ENCODE measurements at places on chromosomes 4 and X.

DNA sequence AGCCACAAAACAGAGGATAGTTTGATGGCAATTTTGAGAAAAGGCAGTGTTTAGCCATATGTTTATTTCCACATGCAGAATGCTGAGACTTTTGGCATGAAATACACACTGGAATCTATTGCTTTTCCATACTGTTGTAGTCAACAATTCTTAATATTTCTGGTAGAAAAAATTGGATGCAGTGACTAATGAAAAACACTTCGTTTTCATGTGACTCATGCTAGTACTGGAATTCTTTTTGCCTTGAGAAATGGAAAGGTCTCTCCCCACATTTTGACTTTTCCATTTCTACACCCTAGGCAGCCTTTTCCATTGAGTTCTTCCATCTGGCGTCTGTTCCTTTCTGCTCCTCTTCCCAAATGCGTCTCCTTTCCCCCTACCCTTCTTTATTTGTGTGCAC is 425.2 kb upstream of the FTHL17 start:
- no peak for DNase-seq

DNA sequence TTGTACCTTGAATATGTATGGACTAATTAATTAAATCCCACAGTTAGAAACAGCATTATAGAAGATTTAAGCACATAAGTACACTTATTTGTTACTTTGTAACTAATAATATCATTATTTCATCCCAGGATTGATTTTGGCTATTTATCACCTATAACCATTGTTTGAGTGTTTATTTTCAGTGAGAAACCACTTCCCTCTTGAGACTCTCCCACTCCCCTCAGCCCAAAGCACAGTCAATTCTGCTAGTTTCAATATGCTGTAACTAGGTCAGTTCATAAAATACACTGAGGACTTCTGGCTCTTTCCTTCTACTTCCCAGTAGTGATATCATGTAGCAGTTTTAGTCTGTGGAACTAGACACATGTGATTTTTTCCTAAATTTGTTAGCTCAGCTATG is 16.3 kb downstream of the OFD1 start:
- DNase-seq, result no peak

DNA sequence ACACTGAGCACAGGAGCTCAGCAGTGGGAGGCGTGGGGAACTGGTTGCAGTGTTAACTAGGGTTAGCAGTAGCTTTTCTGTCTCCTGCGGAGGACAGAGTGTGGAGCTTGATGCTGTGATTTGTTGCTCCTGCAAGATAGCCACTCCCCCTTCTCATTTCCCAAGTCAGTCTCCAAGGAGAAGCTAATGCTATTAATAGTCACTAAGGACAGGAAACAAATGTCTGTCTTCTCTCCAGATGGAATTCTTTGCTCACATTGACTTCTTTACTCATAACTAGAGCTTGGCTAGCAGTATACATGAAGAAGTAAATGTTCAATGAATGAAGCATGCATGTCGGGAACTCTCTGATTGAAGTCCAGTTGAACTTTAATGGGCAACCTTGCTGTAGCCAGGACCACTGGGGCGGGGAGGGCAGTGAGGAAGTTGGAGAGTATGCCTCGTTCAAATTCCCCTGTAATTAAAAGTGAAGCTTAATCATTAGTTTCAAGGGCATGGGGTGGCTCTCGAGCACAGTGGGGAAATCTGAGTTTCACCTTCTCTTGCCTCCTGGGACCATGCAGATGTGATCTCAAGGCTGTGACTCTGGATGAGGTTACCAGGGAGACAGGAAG is 156.6 kb upstream of the SCML1 start:
- DNase-seq, result no peak

- DNase-seq, result no peak
These were observed 224.4 kb upstream of the PCDH7 start for GRCh38 chr4:30495651-30496310.

- no peak for DNase-seq
These were observed 211.7 kb upstream of the AGTR2 start for GRCh38 chrX:115958687-115959359.

DNA sequence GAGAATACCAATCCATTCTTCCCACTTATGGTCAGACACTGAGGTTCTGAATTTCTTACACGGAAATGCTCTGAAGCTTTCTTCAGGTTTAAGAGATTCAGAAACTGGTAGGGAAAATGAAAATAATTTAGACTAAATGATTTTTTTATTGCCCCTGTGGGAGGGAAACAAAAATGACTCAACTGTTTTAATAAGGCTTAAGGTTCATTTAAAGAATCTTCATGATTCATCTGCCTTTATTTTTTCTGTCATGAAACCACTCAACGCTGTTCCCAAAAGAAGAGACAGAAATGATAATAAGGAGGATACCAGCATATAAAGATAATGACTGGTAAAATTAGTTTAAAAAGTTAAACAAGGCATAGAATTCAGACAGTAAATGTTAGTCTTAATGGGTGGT is 39.3 kb upstream of the FAM47B start:
- DNase-seq, result no peak

DNA sequence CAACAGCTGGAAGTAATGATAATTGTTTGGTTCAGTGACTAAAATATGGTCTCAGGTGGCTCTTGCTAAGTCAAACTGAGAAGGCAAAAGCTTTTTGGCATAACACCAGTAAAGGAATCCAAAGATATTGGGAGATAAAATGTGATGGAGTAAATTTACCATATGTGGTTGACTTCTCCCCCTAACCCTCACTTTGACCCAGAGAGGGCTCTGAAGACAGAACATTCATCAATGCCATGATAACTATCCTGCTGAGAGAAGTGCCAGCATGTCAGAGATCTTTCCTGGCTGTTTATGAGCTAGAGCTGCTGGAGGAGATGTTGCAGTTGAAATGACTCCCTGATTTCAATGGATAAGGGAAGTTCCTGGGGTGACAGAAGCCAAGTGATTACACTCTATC is 213.4 kb downstream of the SPCS3 start:
- no peak for DNase-seq

DNA sequence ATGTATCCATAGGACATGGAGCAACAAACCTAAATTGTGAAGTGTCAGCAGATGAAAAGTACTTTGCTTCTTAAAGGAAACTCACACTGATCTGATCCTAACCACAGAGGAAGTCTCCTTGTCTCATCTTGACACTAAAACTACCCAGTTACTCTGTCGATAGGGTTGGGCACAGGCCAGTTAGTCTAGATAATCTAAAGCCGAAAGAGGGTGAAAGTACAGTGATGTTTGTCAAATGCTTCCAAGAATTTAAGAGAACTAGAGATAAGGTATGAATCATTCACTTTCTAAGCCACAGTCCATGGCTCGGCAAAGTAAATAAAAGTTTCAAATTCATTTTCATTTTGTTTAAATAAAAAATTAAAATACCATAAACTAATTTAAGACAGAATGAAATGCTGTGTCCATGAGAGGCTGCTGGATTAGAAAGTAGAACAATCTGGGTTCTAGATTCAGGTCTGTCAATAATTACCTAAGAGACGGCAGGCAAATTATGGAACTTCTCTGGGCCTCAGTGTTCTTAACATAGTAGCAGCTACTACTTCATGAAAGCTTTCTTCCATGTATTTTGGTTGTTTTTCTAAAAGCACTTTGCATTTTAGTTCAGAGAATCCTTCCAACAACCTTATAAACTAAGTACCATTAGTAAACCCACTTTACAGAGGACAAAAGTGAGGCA is 176.7 kb downstream of the LDB2 start:
- DNase-seq, result no peak

DNA sequence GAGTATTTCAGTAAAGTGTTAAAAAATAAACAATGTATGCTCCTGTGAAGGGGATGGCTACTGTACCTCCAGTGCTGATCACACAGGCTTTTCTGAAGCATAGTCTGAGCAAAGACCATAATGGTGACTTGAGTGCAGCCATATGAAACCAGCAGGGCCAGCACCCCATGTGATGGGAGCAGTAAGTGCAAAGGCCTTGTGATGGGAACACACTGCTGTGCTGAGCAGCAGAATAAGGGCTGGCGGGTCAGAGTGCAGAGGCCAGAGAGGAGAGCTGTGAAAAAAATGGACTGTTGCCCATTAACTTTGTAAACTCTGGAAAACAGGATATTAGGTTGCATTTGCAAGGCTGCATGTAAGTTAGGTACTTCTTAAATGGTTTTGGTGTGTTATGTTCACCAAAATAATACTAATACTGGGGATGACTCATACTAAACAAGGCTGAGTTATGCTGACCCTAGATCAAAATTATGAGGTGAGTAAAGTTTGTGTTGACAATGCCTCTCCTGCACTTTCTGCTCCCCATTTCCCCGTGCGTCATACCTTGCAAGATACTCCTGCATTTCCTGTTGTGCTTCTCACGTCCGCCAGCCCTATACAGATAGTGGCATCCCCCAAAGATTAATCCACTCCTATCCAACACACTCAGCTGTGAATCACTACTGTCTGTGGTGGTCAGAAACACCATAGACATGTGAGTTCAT is 67.0 kb upstream of the FAM9A start:
- no peak for DNase-seq

- peak; percentile 41 for DNase-seq
These were observed 5.8 kb upstream of the TET2 start for GRCh38 chr4:105140684-105141490.

- DNase-seq, result no peak
These were observed 28.7 kb downstream of the SLC39A8 start for GRCh38 chr4:102316585-102316984.

GRCh38 chrX:107207089-107207488 is 678 bp downstream of the DNAAF6 start:
- no peak for DNase-seq

DNA sequence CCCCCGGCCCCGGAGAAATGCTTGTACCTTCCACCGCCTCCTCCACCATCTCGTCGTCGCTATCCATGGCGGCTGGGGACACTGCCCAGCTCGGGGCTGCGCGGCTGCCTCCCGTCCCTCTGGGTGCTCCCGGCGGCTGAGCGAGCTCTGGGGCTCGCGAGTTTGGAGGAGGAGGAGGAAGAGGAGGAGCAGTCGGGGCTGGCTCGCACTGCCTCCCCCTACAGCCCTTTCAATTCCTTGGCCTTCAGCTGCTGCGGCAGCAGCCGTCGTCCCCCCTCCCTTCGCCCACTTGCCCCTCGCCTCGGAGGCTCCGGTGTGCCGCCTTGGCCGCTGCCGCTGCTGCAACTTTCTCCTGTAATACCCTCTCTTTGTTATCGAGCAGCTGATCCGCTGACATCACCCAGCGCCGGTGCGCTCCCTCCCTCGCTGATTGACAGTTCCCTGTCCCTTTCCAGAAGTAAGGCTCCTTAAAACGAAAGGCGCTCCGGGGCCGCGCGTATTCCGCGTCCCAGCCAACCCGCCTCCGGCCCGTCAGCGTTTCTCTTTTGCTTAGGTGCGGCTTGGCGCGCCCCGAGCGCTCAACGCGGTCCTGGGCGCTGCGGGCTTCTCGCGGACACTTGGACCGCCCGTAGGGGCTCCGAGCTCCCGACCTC is at the start of gene SETD7:
Gene SETD7, minus strand, starts transcription at position 149 of the 653 bp plus-strand sequence. Its CDS starts 82 bp downstream, at position 67.
- peak; percentile 66 for DNase-seq

DNA sequence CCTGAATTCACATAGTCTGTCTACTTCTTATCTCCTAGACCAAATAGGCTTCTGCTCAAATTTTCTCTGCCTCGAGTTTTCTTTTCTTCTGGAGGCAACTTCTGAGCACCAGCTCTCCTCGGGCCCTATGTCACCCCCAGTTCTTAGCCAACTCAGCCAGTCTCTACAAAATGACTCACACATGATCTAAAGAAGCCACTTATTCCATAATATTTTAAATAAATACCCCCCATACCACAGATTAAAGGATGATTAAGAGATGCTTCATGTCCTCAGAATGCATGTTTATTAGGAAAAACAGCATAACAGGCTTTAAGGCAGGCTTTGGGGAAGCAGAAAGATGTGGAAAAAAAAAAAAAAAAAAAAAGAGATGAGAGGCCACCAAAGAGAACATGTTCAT is 36.6 kb upstream of the DDX53 start:
- DNase-seq, result no peak

DNA sequence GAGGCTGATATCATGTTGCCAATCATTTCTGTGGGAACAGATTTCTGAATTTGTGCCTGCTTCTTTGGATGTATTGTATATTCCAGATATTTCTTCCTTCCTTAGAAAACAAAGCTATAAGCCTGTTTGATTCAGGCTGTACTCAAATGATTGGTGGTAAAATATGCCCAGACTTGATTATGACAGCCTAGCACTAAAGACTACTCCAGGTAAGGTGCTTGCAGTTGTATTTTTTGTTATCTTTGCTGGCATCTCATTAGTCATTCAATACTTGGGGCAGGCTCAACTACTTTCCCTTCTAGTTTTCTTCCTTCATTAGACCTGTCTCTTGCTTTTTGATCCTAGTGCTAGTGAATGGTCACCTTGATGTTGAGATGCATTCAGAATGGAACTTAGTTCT is 90.6 kb downstream of the ZNF518B start:
- DNase-seq, result no peak

GRCh38 chr4:134189480-134189879 is 12.1 kb downstream of the PABPC4L start:
- DNase-seq, result no peak

DNA sequence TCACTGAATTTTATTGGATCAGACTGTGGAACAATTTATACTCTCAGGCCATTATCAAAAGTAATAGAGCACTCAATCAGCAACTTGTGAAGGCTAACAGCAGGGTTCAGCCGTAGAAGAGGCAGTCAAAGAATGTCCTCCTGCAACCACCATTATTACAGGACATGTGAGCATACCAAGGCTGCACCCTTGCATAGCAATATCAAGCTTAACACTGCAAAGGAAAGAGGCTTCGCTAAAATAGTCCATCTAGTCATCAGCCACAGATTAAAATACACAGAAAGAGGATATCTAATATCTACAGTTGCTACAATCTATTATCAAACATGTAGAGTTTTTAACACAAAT is 42.9 kb upstream of the TMPRSS11B start:
- DNase-seq, result no peak

- DNase-seq, result no peak
These were observed 123.4 kb downstream of the COL25A1 start for GRCh38 chr4:109179061-109179460.

- DNase-seq, result no peak
These were observed 30.5 kb downstream of the DOCK11 start for GRCh38 chrX:118526149-118526548.

- no peak for DNase-seq
These were observed 915.4 kb downstream of the CENPC start for GRCh38 chr4:66629927-66630326.

DNA sequence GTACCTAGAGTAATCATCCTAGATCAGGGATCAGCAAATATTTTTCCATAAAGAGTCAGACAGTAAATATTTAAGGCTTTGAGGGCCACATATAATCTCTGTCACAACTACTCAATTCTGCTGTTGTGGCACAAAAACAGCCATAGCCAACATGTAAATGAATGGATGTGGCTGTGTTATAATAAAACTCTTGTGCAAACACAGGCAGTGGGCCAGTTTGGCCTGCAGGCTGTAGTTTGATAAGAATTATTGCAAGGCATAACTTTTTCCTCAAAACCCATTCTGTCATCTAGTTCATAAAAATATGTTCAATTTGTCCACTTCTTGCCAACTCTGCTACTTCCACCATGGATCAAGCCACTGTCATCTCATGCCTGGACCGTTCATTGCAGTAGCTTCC is 39.4 kb upstream of the SHROOM4 start:
- DNase-seq, result no peak
